ENCODE measurements at places on chromosomes 6 and 20.

- DNase-seq = no peak
Measured at GRCh38 chr6:40350747-40351217, 236.4 kb downstream of the LRFN2 start.

DNA sequence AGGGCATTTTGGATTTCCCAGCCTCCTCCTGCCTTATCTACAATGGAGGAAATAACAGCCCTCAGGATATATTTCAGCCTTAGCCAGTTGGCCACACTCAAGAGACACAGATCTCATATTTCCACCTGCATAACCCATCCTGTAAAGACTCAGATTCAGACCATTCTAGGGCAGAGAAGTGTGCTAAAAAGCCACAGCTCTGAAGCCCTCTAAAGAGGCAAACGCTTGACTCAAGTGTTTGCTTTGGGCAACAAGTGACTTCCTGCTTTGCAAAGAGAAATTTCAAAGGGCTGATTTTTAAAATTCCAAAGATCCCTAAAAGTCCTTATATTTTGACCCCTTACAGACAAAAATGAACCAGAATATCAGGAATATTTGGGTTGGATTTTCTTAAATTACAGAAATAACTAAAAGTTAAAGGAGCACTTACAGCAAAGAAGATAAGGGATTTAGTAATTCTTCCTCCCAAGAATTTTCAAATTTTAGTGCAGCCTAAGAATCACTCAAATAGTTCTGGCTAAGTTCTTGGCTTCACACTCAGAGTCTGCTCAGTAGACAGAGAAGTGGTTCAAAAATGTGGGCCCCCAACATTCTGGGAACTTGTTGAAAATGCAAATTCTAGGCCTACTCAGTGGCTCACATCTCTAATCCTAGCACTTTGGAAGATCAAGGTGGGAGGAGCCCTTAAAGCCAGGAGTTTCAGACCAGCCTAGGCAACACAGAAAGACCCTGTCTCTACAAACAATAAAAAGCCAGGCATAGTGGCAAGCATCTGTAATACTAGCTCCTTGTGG is 18.9 kb upstream of the ADGRF5 start:
- no peak for DNase-seq

GRCh38 chr20:37349517-37350491 is 3.9 kb downstream of the SRC start:
- no peak for DNase-seq

GRCh38 chr6:128519132-128519930 is 1.1 kb downstream of the PTPRK start:
- DNase-seq = peak; percentile 13

DNA sequence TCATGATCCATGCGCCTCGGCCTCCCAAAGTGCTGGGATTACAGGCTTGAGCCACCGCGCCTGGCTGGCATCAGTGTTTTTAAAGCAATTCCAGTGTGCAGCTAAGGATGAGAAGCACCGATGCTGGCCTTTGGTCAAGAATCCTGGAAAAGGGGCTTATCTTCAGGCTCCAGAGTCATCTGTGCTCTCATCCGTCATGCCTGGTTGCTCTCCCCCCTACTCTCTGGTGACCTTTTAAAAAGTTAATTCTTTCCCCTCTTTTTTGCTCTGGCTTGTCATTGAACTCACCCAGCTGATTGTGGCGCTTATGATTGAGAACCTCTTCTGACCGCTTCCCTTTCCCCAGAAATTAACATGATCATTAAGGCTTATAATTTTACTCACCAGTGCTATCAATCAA is 28.7 kb downstream of the NR2E1 start:
- DNase-seq = no peak

DNA sequence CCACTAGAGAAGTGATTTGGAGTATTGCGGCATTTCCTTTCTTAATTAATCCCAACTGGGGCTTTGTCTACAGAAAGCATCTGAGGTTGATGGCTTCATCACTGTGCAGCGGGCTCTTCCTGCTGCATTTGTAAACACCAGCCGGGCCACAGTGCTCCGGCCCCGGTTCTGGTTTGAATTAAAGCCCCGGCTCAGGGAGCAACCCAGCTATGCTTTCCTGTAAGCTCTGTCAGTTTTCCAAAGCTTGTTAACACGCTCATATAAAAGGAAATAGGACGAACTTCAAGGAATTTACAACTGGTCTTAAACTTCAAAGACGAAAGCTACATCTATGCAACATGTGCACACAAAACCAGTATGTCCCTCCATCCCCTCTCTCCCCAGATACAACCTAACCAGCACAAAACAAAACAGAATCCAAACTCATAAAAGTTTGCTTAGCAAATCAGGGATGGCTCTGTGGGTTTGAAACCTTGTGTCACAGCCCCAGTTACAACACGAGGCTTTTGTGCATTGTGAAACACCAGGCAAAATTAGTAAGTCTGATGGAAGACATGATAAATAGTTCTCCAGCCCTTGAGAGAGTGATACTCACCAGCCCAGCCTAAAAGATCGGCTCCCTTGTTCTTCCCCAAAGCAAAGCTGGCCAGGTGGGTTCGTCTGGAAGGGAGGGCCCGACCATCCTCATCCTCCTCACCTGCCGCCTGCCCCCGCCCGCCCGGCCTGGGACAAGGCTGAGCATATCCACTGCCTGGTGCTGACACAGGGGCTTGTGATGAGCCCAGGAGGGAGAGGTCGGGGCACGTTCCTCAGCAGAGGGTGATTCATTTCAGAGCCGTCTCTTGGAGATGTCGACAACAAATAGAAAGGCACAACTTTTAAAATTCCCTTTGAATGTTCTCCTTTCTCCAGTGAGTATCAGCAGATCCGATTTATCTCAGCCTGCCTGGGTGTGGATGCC is 197.9 kb downstream of the TFAP2C start:
- no peak for DNase-seq

DNA sequence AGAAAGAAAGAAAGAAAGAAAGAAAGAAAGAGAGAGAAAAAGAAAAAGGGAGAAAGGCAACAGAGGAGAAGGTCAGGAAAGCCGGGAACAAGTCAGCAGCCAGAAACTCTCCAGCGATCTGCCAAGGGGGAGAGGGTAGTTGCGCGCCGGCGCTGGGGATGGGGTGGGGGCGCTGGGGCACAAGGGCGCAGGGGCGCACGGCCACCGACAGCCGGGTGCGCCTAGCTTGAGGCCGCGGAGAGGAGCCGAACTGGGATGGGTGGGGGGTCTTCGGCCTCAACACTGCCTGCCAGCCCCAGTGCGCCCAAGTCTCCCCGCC is 533 bp upstream of the RSPO3 start:
- no peak for DNase-seq

GRCh38 chr6:22017272-22017671 is 279.6 kb downstream of the PRL start:
- DNase-seq = no peak

- DNase-seq = no peak
Measured at GRCh38 chr6:137740967-137741761, 125.9 kb upstream of the TNFAIP3 start.

GRCh38 chr20:22601361-22602141 is 17.2 kb upstream of the FOXA2 start:
- DNase-seq = no peak

- DNase-seq = no peak
Measured at GRCh38 chr6:140176306-140176705, 801.9 kb upstream of the CITED2 start.

DNA sequence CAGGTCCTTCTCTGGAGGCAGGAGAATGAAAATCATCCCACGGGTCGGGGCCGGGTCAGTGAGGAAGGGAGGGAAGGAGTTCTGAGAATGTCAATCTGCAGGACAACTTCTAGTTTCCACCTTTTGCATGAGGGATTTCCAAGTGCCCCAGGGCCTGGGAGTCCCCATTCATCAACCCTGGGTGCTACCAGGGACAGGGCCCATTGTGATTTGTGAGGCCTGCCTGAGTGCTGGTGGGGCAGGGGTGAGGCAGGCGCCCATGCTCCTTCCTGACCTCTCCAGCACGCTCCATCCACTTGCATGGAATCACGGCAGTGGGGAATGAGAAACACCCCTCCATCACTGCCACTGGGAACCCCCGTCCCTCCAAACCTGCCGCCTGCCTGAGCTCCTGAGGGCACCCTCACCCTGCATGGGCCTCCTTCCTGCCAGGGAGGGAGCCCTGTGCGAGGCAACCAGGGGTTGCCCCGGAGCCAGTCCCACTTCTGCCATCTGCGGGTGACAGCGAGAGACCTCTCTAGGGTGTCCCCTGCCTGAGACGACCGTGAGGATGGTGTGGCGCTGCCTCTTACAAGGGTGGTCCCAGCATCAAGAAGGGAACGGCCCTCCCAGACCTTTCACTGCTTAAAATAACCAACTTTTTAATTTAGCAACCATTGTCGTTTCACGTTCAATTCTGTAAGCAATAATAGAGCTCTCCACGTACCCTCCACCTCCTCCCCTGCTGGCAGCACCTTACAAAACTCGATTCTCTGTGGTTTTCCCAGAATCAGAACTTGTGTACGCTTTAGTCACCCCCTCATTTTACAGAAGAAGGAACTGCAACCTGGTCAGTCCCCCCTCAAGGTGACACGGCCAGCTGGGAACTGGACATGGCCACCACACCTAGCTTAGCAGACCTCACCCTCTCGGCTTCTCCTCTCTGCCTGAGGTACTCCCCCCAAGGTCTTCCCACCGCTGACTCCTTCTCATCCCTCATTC is 28.6 kb downstream of the PMEPA1 start:
- no peak for DNase-seq

DNA sequence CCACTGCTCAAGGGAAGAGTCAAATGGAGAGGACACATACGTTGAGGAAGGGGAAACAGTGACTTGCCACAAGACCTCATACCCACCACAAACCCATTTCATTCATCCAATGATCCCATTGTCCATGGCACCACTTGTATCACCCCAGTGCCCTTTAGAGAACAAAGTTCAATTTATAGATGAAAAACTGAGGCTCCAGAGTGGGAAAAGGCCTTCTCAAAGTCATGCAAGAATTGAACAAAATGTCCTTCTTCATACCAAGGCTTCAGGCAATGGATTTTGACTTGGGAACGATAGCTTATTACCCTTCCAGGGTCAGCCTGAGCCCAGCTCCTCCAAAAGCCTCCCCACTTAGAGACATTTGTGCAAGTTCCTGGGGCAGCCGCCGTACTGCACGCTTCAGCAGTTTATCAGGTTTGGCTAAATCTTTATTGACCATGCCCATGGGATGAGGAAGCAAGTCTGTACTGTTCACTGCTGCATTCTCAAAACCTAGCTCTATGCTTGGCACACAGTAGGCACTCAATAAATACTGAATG is 47.3 kb upstream of the MRPS10 start:
- DNase-seq = no peak

DNA sequence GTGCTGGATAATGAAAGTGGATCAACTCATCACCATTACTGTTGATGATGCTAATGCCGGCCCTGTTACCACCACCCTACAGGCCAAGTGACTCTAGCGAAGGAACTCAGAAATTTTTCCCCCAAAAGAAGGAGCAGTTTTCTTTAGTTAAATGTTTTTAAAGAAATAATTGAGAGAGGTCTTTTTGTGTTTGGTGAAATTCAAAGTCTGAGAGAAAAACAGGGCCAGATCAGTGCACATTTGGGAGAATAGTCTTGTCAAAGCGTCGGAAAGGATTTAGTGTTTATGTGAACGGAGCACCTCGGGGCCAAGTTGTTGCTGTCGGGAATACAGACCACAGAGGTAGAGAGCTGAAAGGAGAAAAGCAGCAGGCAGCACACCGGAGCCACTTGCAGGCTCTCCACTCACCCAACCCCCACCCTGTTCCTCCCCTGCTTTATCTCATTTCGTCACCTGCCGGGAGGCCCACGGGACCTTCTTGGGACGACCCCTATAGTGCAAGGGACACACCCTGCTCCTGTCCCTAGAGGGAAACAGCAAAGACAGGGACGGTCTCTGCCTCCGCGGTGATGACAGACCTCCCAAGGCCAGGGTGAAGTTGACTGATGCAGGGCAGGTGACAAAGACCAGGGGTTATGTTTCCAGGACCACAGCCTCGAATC is 6.8 kb downstream of the TFAP2B start:
- DNase-seq = no peak

DNA sequence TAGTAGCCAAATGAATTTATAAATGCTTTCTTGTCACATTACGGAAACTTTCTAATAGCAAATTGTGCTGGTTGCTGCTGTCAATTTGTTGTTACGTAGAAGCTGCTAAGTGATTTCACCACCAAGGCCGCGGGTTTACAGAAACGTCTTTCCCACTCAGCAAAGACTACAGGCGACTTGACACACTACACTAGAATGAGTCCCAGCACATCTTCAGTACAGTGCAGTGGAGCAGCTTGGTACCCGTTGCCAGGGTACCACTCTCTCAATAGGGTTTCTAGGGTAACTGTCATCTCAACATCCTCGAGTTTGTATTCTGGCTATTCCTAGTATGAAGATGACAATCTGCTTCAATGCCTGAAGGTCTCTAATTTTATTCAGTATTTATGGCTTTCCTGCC is 22.7 kb upstream of the ZDHHC14 start:
- DNase-seq = no peak

DNA sequence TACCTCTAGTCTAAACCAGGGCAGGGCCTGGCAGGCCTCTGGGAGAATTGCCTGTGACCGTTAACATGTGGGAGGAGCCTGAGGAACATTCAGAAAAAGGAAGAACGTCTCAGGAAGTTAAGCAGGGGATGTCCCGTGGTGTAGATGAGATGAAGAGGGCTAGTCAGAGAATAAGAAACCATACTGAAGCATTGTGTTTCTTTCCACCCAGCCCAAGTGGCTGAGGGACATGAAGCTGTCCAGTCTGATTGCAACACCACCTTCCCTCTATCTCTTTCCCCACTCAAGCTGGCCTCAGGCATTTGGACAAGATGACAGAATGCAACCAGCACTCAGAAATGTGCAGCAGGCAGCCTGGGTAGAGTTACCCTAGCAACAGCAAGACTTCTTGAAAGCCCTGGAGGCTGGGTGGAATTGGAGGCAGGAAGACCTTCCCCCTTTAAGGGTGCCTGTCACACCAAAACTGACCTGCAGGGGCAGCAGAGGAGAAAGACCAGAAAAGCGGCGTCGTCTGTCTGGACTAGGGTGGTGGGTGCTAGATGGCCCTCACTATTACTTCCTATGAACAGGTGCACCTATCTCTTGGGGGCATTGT is 186.1 kb downstream of the UNC5CL start:
- no peak for DNase-seq

GRCh38 chr6:148405894-148406293 is 63.3 kb downstream of the SASH1 start:
- no peak for DNase-seq

DNA sequence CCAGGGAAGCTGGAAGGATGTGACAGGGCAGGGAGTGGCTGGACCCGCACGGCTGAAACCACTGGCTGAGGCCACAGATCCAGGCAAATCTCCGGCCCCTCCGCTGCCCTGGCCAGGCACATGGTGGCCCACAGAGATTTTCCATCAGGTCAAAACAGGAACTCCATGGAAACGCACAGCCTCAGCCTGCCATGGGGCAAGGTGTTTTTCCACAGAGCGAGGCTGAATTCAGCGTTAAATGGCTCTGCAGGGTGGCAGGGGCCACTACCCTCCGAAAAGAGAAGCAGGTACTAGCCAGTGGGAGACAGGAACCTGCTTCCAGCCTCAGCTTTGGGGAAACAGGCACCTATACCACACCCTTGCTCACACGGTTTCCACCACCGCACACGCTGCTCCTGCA is 53.1 kb downstream of the PREX1 start:
- DNase-seq = no peak

- no peak for DNase-seq
Measured at GRCh38 chr6:92469186-92469828, 950.1 kb downstream of the EPHA7 start.

GRCh38 chr20:8043687-8044282 is 24.2 kb upstream of the TMX4 start:
- no peak for DNase-seq

- no peak for DNase-seq
Measured at GRCh38 chr20:58524814-58525213, 9.6 kb upstream of the APCDD1L start.

All from activated effector memory CD4-positive, alpha-beta T cell treated with Interleukin-2 at 50 U/mL for 16 hours (primary cell).